ENCODE measurements at places on chromosomes 3 and 15.

DNA sequence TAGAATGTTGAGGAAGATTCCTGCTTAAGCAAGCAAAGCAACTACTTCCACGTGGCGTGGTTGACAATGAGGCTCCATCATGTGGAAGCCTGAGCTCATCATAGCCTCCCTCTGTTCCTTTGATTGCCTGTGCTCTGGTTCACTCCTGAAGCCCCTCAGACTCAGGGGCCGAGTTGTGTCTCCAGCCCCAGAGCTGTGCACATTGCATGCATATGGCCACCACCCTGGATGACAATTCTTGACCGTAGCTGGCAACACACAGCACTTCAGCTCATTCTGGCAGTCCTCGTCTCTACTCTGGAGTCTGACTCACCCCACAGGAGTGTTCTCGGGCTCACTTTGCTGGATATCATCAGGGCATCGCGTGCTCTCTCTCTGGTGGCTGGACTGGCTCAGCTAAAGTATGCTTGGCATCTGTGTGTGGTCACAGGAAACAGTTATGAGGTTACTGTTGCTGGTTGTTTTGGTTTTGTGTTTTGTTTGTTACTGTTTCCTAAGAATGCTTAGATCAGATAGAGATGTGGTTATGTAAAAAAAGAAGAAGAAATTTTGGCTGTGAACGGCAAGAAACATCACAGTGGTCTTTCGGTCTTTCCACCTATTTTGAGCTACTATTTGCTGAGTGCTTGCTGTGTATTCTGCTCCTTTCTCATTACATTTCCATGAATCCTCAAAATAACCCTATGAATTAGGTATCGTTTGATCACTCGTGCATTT, 41.6 kb upstream of the MRPS22 start:
- DNase-seq: no peak

DNA sequence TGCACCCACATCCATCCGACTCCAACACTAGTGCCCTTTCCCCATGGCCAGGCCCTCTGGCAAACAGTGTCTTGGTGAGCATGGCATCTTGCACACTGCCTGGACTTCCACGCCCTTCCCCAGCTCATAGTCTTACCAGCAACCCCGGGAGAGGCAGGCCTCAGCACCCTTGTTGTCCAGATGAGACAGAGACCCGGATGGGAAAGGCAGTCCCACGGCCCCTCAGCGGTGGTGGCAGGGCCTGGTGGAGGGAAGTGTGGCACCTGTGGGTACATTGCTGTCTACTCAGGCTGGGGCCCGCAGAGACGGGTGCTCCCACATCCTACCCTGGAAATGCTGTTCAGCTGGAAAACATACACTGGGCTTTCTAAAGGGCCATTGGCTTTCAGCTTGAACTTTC, 28.4 kb downstream of the HDAC11 start:
- no peak for DNase-seq

GRCh38 chr3:131553495-131554247, 50.9 kb upstream of the MRPL3 start:
- no peak for DNase-seq

GRCh38 chr15:100261302-100262240, 80.2 kb downstream of the ADAMTS17 start:
- peak; percentile 55 for DNase-seq

DNA sequence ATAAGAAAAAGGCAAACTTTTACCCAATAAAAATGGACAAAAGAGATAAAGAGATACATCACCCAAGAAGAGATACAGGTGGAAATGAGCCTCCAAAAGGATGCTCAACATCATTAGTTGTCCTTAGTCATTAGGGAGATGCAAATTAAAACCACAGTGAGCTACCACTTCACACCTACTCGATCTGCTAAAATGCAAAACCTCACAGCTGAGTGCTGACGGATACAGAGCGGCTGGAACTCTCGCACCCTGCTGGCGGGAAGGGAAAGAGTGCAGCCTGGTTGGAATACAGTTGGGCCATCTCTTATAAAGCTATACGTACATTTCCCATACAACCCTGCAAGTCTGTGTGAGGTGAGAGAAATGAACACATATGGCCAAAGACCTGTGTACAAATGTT, 78.5 kb upstream of the PRR20G start:
- no peak for DNase-seq

DNA sequence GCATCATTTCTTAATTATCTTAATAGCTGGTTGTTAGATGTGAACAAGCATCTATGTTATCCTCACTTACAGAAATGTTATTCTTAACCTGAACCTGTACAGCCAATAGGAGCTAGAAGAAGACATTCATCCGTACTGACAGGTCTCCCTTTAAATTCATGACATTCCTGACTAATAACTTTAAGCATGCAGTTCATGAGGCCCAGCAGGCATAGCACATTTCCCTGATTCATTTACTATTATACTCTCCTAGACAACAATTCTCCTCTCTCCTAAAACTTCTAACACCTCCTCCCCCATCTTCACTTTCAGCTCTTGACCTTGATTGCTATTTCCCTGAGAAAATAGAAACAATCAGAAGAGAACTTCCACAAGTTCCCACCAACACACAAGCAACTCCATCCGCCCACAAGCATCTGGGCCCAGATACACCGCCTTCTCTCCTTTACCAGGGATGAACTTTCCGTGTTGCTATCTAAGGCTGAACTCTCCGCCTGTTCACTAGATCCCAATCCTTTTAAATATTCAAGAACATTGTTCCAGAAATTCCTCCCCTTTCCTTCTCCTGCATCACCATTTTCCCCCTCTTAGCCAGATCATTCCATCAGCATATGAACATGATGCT, 62.9 kb upstream of the SPRED1 start:
- no peak for DNase-seq

GRCh38 chr3:166243511-166243910, 406.3 kb upstream of the BCHE start:
- DNase-seq: no peak

- DNase-seq: no peak
Measured at GRCh38 chr3:99393961-99394360, 244.4 kb upstream of the COL8A1 start.

DNA sequence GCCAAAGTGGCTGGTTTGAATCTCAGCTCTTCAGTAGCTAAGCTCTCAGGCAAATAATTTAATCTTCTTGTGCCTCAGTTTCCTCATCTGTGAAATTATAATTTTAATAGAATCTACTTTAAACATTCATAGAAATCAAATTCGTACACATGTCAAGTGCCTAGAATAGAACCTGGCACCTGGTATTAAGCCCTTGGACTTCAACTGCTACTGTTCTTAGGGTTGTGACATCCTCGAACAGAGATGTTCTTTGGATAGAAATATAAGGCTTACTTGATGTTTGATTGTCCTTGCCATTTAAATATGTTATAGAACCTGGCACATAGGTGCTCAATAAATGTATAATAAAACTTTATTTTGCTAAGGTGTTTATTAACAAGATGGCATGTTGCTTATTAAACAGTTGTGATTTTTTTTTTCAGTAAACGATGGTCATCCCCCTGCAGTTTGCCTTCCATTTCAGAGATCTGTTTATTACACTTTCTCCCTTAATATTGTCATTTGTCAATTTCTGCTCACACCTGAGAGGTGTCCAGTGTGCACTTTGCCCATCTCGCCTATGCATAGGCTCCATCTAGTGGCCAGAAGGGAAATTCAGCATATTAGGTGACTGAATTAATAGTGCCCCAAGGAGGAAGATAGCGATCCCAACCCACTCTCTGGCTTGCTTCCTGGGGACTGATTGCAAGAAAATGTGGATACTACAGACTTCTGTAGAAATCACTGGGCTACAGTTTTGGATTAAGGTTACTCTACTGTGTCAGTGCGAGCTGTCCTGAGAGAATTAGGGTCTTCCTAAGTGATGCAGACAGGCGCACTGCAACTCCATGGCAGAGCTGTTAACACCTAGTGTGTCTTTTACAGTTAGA, 10.7 kb downstream of the IGF1R start:
- DNase-seq: no peak

- peak; percentile 84 for DNase-seq
Measured at GRCh38 chr3:56682462-56683121, 473 bp downstream of the TASOR start.

DNA sequence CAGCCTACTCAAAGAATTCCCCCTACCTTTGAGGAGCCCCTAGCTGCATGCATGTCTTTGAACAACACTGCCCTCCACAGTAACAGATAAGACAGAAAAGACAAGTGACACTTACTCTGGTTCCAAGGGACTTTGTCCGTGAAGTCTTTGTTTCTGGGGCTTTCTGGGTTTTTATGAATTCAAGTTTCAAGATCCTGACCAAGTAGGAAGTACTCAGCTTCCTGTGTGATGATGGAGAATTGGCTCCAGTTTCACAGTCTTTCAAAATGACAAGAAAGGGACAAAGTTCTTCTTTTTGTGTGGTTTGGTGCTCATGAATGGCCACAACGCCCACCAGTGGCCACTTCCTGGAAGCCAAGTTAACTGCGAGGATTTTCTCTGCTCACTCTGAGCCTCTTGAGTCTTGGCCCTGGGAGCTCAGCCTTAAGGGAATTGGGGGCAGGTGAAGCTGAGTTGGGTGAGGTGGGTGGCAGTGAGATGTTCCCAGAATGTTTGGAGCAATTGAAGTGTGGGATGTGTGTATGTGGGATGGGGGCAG, at the start of gene CCR1:
Gene CCR1, minus strand, starts transcription at position 147 of the 538 bp plus-strand sequence. CDS start 4,000 bp downstream, outside the sequence.
- DNase-seq: no peak

DNA sequence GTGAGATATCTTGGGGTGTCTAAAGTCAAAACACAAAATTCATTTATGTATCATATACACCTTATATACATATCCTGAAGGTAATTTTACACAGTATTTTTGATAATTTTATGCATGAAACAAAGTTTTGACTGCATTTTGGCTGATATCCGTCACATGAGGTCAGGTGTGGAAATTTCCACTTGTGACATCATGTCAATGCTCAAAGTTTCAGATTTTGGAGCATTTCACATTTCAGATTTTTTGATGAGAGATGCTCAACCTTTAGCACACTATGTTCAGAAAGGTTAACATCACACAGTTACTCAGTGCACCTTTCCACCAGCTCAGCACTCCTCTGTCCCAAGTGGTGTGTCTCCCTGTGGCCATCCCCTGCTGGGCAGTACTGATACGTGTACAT, 37.7 kb upstream of the CPB1 start:
- no peak for DNase-seq

- DNase-seq: no peak
Measured at GRCh38 chr15:48595981-48596380, 49.5 kb downstream of the FBN1 start.

DNA sequence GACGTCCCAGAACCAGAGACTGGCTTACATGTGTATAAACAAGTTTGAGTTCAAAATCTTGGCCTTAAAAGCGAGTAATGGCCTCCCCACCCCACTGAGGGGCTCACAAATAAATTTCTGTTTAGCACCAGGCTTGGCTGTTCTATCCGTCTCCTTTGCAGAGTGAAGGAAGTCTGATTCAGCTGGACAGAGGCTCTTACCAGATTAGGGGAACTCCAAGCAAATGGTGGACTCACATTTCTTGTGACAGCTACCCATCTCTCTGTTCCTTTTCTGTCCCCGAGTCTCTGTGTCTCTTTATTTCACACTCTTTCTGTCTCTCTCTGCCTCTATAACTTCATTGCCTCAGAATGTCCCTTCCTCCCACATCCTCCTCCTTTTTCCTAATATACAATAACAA, 62.7 kb downstream of the DGKG start:
- no peak for DNase-seq

DNA sequence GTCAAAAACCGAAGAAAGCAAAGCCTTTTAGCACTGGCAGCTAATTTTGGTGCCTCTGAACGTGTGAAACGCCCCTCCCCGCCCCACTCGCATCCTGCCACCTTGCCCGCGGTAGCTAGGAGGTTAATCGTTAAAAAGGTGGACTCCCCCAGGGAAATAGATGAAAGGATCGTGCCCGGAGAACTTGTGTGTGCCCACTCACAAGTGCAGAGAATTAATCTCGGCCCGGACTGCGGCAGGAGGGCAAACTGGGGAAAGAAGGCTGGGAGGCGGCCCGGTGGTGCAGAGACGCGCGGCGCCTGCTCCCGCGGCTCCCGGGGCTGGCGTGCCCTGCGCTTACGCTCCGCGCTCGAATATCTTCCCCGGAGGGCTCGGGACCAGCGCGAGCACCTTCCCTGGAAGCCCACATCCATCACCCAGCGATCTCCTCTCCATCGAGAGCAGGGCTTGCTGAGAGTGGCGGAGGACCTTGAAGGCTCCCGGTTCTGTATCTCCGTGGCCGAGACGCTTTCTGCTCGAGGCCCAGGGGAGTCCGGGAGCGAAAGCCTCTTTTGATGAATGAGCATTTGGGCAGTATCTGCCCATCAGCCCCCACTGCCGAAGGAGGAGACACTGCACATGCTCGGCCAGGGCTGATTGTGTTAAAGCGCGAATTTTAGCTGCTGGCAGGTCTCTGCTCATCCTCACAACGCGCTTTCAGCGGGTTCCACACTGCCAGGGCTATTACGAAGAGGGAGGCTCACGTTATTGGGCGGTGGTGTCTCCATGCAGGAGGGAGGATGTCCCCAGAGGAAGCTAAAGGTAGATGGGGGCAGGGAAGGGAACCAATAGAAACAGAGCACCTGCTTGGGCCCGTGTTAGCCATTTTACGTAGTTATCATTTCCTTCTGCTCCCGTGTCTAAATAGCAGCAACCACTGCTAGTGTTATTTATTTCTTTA, 1.3 kb upstream of the SPTSSB start:
- DNase-seq: peak; percentile 70
